ENCODE measurements at places on chromosomes 16 and 17.

- no peak for DNase-seq
Measured at GRCh38 chr17:77106874-77107358, 33.9 kb upstream of the SEC14L1 start.

GRCh38 chr16:77589071-77589765 is 133.1 kb upstream of the NUDT7 start:
- no peak for DNase-seq

- peak; percentile 38 for DNase-seq
Measured at GRCh38 chr17:48463526-48463925, 33.5 kb upstream of the SKAP1 start.

DNA sequence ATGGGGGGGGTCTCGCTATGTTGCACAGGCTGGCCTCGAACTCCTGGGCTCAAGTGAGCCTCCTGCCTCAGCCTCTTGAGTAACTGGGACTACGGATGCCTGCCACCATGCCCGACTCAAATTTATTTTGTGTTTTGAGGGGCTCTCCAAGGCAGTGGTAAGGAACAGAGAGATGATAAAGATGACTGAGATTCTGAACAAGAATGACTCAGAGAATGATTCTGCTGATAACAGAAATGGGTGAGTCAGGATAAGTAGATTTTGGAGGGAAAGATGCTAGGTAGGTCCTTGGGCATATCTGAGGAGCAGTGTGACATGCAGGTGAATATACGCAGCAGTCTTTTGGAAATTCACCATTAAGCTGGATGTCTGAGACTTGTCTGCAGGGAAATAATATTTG is 2.6 kb downstream of the TMEM220 start:
- no peak for DNase-seq

DNA sequence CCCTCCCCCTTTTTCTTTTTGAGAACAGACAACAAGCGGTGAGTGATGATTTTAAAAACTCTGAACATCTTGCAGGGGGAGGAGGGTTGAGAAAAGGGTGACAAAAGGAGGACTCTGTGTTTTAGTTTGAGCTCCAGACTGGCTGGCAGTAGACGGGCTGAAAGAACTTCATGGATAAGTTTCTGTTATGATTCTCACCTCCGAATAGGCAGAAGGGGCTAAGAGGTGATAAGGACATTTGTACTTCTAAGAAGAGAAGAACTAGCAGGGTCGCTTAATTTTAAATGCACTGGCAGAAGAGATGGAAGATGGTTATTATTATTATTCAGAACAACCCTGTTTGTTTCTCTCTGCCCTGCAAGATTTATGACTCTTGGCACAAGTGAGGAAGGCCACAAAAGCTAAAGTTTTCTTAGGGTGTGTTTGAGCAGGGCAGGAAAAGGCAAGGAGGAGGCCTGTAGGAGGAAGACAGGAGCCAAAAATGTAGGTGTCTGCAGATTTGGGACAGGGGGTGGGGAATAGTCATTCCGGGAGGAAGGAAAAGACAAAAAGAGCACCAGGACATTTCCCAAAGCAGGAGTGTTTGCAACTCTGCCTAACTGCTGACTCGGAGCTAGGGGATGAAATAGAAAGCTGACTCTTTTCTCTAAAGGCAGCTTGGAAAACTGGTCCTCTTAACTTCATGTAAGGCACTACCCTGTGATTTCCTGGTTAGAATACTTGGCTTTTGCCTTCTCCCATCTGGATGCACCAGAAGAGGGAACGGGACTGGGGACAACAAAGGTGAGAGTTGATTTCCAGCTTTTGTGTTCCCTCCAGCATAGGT is 11.9 kb upstream of the HOXB2 start:
- DNase-seq = peak; percentile 25

GRCh38 chr16:69466547-69466946 is 42.1 kb downstream of the CYB5B start:
- no peak for DNase-seq

DNA sequence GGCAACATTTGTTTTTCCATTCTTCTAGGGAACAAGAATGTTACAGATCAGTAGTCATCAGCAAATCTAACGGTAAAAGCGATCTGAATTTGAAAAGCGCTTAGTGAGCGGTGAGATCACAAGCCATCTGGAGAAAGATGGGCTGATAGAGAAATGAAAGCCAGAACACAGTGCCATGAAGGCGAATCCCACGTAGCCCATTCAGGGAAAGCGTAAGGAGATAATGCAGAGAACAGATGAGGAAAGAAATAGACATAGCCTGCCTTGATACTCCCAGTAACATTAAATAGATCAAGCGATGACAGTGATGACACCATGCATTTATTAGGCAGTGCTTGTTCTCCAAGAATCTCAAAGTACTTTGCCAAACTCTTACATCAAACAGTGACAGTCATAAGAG is 183.1 kb upstream of the PSMD7 start:
- DNase-seq = no peak

DNA sequence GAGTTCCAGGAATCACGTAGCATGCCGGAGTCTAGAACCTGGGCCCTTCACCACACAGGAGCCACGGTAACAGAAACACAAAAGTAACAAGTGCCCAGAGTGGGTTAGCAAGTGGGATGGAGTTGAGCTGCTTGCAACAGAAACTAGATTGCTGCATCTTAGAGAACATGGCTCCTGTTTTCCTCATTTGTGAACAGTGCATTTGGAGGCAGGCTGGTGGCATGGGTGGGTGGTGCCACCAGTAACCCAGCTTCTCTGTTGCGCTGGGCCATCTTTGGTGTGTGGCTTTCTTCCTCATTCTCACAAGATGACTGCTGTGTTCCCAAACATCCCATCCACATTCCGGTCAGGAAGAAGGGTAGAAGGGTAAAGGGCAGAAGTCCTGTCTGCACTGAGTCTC is 95.5 kb downstream of the KATNIP start:
- DNase-seq = no peak

- DNase-seq = no peak
Measured at GRCh38 chr17:14616528-14616927, 315.6 kb downstream of the HS3ST3B1 start.

- no peak for DNase-seq
Measured at GRCh38 chr17:77480509-77481215, 339.9 kb downstream of the SEC14L1 start.

DNA sequence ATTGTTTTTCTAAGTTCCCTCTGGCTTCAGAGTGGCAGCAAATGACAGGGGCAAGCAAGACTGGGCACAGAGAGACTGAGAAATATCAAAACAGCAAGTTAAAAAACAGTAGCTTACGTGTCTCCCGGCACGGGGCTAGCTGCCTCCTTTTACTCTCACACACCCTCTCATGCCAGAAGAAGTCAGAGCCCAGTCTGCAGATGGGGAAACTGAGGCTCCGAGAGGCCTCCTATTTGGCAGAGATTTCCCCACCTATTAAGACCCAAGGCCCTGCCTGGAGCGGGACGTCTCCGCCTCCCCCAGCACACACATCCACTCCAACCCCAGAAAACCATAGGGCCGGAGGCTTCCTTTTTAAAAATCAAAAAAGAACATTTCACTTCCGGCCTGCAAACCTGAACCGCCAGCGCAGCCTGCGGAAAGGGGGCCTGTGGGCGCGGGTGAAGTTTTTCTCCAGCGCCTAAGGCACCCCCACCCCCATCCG is 832 bp downstream of the CARHSP1 start:
- no peak for DNase-seq

GRCh38 chr16:24745791-24746190 is 16.3 kb downstream of the TNRC6A start:
- DNase-seq = no peak

Data from AG08395 (cell line).